PC-9 (cell line): ENCODE measurements at places on chromosomes 2 and 18. TPM values are rescaled to one million over a fixed set of nuclear protein-coding genes. Genes with fewer than 3 reads are reported as not detected.
A peak's percentile ranks its signal among the peaks of the same experiment; 100 is the strongest.

- H3K4me3 ChIP-seq: no peak overlapping the region
- DNase-seq: no peak
- H3K27ac ChIP-seq: no peak overlapping the region
- no peaks in the 10 kb centered on the region for H3K4me1 ChIP-seq
Measured at GRCh38 chr2:72738096-72738495, 87.7 kb downstream of the EXOC6B start.

Gene CD28
- total RNA-seq: not detected in 2 replicates

DNA sequence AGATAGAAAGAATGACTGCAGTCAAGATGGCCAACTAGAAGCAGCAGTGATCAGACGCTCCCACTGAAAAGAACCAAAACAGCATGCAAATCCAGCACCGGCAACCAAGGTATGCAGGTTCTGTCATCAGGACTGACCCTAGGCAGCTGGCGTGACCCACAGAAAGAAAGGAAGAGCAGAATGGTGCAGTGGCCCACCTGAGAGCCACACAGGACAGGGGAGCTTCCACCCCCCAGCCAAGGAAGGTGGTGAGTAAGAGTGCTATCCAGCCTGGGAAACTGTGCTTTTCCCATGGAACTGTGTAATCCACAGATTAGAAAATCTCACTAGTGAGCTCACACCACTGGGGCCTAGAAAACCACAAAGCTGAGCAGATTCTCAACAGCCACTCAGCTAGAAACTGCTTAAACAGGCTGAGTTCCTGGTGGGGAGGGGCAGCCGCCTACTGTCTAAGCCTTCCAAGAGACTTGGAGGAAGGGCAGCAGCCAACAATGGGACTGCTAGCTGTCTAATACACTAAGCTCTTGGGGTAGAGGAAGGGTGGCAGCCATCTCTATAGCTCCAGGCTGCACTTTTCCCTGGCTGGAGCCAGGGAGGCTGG is 127.9 kb downstream of the EVA1A start:
- no peaks in the 10 kb centered on the region for H3K36me3 ChIP-seq
- DNase-seq: no peak
- H3K4me3 ChIP-seq: no peak overlapping the region
- H3K27ac ChIP-seq: no peak overlapping the region
- peaks cover 10% of the 10 kb centered on the region for H3K4me1 ChIP-seq
- H3K27me3 ChIP-seq: no peaks in the 10 kb centered on the region

DNA sequence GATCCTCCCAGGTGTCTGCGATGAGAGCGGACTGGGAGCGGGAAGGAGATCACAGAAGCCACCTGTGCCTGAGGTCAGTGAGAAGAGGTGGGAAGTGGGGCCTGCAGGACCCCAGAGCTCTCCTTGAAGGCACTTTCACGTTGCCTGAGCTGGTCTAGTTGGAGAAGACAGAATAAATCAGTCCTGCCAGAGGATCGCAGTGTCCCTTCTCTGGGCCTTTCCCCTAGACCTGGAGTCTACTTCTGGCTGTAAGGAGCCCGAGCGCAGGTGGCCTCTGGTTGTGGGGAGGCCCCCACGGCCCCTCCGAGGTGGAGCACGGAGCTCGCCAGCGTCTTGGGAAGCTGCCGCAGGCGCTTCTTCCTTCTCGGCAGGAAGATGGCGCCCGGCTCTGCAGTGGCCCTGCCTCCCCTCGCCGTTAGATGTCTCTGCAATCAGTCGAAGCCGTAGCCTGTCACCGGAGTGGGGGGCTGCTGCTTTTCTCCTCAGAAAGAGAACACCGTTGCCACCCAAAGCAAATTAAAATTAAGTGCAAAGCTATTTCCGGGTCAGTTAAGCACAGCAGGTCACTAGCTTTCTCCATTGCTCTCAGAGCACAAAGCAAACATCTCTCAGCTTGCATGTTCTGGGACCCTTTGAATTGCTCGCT is 212.0 kb upstream of the MYT1L start:
- H3K4me3 ChIP-seq: no peak overlapping the region
- no peak for DNase-seq
- no peaks in the 10 kb centered on the region for H3K36me3 ChIP-seq
- H3K27me3 ChIP-seq: peaks cover 81% of the 10 kb centered on the region
- H3K4me1 ChIP-seq: no peaks in the 10 kb centered on the region

DNA sequence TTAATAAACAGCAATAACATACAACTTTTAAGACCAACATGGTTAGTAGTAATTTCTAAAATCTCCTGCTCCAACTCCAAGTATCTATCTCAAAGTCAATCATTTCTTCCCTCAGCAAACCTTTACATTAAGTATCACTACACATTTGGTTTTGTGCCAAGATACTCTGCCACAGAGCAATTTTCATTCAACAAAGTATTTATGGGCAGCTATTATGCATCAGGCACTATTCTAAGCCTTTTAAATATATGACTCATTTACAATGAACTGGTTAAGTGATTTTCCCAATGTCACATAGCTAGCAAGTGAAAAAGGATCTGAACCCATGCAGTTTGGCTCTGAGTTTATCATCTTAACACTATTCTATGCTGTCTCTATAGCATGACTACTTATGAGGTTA is 264.3 kb downstream of the NOL4 start:
- H3K4me1 ChIP-seq: no peaks in the 10 kb centered on the region
- no peak for DNase-seq
- no peak overlapping the region for H3K4me3 ChIP-seq
- no peak overlapping the region for H3K27ac ChIP-seq

Gene COL3A1
- not detected in 2 replicates for total RNA-seq

GRCh38 chr18:70295192-70296188 is 6.6 kb downstream of the SOCS6 start:
- no peak overlapping the region for H3K27ac ChIP-seq
- H3K4me1 ChIP-seq: peaks cover 50% of the 10 kb centered on the region
- no peak overlapping the region for H3K4me3 ChIP-seq
- H3K27me3 ChIP-seq: no peaks in the 10 kb centered on the region

DNA sequence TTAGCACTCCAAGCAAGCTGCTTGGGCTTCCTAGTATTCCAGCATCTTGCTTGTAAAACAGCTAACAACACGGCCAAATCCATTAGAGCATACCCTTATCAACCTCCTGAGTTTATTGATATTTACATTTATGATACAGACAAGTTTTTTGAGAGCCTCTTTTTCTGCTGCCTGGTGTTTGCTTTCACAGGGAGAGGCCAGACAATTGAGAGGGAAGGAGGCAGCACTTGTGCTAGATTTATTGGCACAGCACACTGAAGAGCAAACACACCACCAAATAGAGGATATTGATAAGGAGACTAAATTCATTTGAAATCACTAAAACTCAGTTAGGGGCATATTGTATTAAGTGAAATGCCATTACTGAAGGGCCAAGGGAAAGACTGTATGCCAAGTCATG is 1142.3 kb upstream of the FANCL start:
- no peaks in the 10 kb centered on the region for H3K27me3 ChIP-seq
- no peak overlapping the region for H3K4me3 ChIP-seq
- no peaks in the 10 kb centered on the region for H3K4me1 ChIP-seq
- H3K36me3 ChIP-seq: no peaks in the 10 kb centered on the region

GRCh38 chr2:239000089-239000488 is 152.2 kb downstream of the TWIST2 start:
- no peak overlapping the region for H3K4me3 ChIP-seq
- no peak for DNase-seq
- peaks cover 97% of the 10 kb centered on the region for H3K27me3 ChIP-seq
- H3K36me3 ChIP-seq: no peaks in the 10 kb centered on the region
- H3K27ac ChIP-seq: no peak overlapping the region

DNA sequence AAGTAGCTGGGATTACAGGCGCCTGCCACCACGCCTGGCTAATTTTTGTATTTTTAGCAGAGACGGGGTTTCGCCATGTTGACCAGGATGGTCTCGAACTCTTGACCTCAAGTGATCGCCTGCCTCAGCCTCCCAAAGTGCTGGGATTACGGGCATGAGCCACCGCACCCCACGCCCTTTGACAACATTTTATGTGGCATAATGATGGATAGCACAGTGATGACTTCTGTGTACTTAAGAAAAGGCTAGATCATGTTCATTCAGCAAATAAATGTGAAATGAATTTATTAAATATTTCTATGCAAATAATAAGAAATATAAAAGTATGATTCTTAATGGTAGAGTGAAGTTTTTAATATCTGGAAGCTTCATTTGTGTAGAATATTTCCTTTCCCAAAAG is 2.6 kb upstream of the HTR2B start:
- DNase-seq: no peak
- H3K36me3 ChIP-seq: peaks cover 21% of the 10 kb centered on the region
- no peaks in the 10 kb centered on the region for H3K27me3 ChIP-seq
- H3K4me1 ChIP-seq: peaks cover 37% of the 10 kb centered on the region

DNA sequence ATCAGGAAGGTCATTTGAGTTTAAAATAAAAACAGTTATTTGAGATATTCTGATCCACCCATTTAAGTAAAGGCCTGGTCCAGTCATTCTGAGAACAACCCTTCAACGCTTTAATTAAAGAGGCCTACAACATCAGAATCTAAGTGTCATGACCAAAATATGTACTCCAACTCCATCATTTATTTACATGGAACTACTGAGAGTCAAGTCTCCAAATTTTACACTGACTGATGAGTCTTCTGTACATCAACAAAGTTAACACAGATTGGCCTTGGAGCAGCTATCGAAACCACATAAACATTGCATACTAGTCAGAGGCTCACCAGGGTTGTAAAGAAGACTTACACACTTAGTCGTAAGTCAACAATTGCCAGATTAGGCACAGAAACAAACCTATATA is 37.1 kb downstream of the PIEZO2 start:
- no peak for DNase-seq
- no peaks in the 10 kb centered on the region for H3K4me1 ChIP-seq

DNA sequence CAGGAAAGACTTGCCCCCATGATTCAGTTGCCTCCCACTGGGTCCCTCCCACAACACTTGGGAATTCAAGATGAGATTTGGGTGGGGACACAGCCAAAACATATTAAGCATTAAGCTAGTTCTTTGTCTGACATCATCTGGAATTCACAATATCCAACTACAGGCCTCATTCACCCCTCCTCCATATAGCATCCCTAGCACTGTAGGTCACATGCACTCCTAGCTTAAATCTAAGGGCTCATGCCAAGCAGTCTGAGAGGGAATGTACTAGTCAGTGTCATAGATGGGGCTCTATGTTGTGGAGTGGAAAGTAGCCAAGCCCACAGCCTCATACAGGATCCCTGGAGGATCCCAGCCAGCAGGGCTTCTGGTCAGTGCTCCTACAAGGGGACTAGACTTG is 92.1 kb downstream of the IRS1 start:
- H3K4me3 ChIP-seq: no peak overlapping the region
- H3K27me3 ChIP-seq: no peaks in the 10 kb centered on the region
- no peak overlapping the region for H3K27ac ChIP-seq

DNA sequence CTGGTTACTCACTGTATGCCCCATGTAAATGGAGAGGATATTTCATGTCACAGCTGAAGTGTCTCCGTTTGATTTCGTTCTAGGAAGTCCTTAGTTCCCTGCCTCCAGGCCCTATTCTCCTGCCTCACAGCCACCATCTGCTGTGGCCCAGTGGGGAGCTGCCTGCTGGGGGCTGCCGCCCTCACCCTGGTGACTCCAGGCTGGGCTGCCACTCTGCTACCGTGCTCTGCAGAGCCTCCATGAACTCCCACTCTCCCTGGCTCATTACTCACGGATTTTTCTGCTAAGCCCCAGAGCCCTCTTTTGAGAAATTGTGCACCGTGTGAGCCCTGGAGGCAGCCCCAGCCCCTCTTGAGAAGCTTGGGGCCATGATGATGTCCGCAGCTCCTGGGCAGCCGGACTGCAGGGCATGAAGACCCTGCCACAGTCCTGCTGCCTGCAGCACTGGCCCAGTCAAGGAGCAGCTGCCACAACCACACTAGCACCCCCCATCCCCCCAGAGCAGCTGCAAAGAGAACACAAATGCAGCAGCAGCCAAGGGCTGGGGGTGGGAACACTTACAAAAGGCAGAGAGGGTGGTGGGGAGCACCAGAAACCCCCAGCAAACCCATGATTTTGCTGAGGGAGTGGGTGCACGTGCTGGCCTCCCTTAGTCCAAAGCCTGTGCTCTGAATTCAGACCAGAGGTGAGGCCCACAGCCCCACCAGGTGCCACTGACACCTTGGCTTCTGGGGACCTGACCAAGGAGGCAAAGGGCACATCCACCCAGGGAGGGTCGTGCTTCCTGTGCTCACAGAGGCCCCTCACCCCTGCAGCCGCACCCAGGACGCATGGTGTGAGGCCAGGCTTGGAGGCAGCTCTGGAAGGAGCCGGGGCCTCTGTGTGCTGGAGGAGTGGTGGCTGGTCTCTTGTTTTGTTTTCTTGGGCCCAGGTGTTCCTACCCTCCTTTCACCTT is 270.2 kb upstream of the RAB6C start:
- no peak overlapping the region for H3K4me3 ChIP-seq
- H3K4me1 ChIP-seq: no peaks in the 10 kb centered on the region
- peaks cover 47% of the 10 kb centered on the region for H3K27me3 ChIP-seq
- H3K36me3 ChIP-seq: no peaks in the 10 kb centered on the region
- no peak for DNase-seq

Gene CCDC85A
- total RNA-seq: 0.10 TPM in 1 of 2 replicates, not detected in the other

GRCh38 chr18:58168221-58168620 is 124.2 kb downstream of the NEDD4L start:
- no peak overlapping the region for H3K27ac ChIP-seq
- no peaks in the 10 kb centered on the region for H3K36me3 ChIP-seq
- H3K4me3 ChIP-seq: no peak overlapping the region
- no peaks in the 10 kb centered on the region for H3K4me1 ChIP-seq

Gene PDE1A
- 0.11 and 0.30 TPM in 2 replicates for total RNA-seq

Gene RNF125
- total RNA-seq: 0.15 and 0.85 TPM in 2 replicates

DNA sequence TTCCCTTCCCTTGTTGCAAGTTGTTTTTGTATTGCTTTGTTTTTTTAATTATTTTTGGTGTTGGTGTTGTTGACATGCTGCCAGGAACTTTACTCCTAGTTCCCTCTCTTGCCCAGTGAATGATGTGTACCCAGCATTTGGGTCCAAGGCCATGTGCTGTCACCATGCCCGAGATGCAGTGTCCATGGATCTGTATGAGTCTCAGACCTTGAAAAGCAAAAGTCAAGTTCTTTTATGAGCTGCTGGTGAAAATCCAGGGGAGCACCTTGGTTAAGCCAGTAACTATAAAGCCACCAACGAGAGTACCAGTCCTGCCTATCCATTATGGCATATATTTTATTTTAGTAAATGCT is 236.4 kb downstream of the BCL11A start:
- H3K27ac ChIP-seq: no peak overlapping the region
- no peak for DNase-seq
- peaks cover 70% of the 10 kb centered on the region for H3K27me3 ChIP-seq

Gene GPR55
- not detected in 2 replicates for total RNA-seq

GRCh38 chr2:224261326-224261725 is 140.6 kb downstream of the FAM124B start:
- H3K36me3 ChIP-seq: no peaks in the 10 kb centered on the region
- no peaks in the 10 kb centered on the region for H3K27me3 ChIP-seq
- DNase-seq: no peak
- H3K4me3 ChIP-seq: no peak overlapping the region
- no peak overlapping the region for H3K27ac ChIP-seq

Gene ABCG8
- total RNA-seq: not detected in 2 replicates

- no peaks in the 10 kb centered on the region for H3K27me3 ChIP-seq
- H3K4me3 ChIP-seq: no peak overlapping the region
- H3K4me1 ChIP-seq: peaks cover 20% of the 10 kb centered on the region
- DNase-seq: peak; percentile 85
- no peaks in the 10 kb centered on the region for H3K36me3 ChIP-seq
- peak overlapping the region; percentile 40 for H3K27ac ChIP-seq
Measured at GRCh38 chr2:44100351-44100750, 68.3 kb upstream of the PPM1B start.

- no peaks in the 10 kb centered on the region for H3K4me1 ChIP-seq
- no peak for DNase-seq
- no peak overlapping the region for H3K27ac ChIP-seq
- no peaks in the 10 kb centered on the region for H3K36me3 ChIP-seq
- H3K27me3 ChIP-seq: no peaks in the 10 kb centered on the region
- H3K4me3 ChIP-seq: no peak overlapping the region
Measured at GRCh38 chr2:114040826-114041225, 150.9 kb downstream of the ACTR3 start.

- no peak for DNase-seq
- no peaks in the 10 kb centered on the region for H3K27me3 ChIP-seq
- no peak overlapping the region for H3K27ac ChIP-seq
- H3K4me1 ChIP-seq: no peaks in the 10 kb centered on the region; the same call in 1 of the 2 replicates
Measured at GRCh38 chr18:30982285-30982992, 60.1 kb downstream of the DSC3 start.
